ENCODE measurements at places on chromosomes 5 and 9. TPM values are rescaled to one million over a fixed set of nuclear protein-coding genes. Genes with fewer than 3 reads are reported as not detected.

DNA sequence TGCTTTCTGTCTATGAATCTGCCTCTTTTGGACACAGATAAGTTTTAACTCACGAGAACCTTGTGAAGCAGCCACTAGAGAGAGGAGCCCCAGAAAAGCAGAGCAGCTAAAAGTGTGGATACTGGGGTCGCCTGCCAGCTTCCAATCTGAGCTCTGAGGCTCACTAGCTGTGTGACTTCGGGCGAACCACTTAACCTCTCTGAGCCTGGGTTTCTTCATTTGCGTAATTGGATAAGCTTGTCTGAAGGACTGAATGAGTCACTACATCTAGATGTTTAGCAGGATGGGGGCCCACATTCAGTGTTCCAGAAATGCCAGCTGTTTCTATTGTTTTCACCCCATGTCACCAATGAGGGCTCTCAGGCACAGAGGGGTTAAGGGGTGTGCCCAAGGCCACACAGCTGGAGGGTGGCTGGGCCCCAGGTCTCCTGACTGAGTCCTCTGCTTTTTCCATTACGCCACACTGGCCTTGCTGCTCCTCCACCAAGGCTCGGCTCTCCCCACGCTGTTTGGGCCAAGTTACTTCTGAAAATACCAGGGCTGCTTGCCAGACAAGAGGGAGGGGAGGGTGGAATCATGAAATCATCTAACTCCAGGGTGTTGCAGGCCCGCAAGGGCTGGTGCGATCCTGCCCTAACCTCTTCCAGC is 36.2 kb downstream of the SH3PXD2B start:
- DNase-seq, result peak; percentile 54

The STK32A gene
- 19.1 TPM for polyA plus RNA-seq

- DNase-seq, result no peak
Observed at GRCh38 chr5:154466147-154466546, 11.9 kb downstream of the HAND1 start.

The BARHL1 gene
- polyA plus RNA-seq, result not detected

The SLC34A3 gene
- 11.4 TPM for polyA plus RNA-seq

DNA sequence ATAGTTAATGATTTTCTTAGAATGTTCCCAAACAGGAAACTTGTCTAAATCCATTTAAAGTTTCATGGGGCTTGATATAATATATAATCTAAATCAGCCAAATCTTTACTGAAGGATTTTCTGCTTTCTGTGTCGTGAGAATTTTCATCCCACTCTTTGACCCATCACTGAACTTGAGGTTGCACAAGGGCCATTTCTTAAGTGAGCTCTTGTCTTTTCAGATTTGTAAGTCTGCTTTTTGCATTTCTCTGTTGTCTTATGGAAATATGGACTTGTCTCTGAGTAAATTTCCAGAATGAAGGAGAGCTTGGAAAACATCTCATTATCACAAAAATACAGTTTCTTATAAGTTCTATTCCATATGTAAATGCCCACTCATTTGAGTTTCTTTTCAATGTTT is 149.2 kb upstream of the ARRDC3 start:
- DNase-seq, result no peak
